ENCODE measurements at places on chromosomes 5 and 9.

DNA sequence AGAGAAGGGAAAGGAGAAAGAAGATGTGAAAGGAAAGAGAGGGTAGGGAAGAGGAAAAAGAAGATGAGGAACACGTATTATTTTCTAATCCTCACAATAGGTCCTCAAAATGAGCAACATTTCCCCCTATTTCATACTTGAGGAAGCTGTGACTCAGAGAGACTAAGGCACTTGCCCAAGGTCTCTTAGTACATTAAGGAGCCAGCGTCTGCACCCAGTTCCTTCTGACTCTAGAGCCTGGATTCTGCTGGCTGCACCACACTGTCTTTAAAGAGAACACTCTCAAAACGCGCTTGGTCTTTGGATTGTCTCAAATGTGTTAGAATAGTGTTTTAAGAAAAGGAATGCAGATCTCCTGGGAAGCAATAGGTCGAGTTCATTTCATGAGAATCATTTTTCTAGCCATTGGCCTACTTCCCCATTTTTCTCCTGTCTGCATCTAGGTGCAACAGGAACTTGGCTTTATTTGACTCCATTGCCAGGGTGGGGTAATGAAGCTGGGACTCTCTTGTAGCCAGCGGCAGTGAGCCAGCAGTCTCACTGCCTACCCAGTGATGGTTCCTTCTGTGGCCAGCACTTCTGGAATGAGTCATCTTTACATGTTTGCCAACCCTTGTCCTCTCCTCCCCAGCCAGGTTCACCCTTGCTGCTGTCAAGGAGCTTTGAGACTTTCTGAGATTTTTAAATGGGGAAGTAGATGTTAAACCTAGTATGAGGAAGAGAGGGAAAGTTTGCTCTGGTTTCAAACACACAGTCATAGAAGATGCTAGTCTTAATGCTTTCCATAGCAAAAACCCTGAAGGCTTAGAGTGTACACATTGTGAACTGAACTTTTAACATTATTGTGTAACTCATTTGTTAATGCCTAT is 82.7 kb downstream of the DOCK8 start:
- peak; percentile 91 for DNase-seq

DNA sequence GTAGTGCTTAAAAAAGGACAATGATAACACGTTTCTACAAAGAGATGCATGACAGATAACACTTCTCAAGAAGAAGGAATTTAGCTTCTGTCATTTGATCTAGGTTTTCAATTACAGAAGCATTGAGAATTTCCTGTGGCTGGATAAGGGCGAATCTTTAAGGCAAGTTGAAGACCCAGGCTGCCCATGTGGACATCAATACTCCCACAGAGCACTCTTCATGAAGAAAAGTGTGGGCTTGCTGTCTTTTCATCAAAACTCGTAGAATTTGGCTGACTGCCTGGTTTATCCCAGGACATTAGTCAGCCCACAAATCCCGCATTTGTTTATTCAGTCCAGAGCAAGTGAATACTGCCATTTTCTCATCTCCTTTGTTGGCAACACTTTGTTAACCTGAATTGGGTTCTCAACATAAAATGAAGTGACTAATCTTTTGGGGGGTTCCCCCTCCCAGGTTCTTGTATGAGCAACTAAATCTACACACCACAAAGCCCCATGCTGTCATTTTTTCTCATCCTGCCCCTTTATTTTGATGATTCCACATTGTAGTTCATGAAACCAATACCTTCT is 43.4 kb upstream of the CDKN2B start:
- peak; percentile 14 for DNase-seq

DNA sequence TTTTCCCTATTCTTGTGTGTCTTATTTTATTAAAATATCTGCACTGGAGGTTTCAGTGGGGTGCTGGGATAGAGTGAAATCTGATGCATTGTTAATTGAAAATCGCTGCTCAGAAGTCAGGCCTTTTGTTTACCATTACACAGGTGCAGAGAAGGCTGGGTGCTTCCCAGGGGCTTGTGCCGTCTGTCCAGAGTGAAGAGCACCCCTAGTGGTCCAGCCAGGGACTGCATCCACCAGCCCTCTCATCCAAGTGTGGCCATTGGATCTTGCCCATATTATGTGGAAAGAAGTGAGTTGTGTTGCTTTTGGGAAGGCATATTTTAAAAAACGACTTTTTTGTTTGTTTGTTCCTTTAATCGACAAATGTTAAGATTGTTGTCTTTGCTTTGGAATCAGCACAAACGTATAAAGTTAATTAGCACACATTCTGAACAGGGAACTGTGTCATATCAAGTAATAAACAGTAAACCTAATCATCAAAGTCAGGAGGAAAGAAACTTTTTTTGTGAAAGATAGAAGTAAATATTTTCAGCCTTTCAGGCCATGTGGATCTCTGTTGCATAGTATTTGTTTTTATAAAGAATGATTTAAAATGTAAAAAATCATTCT is 315.6 kb downstream of the MTRR start:
- peak; percentile 37 for DNase-seq

GRCh38 chr5:65034029-65034812 is 265.5 kb downstream of the CWC27 start:
- no peak for DNase-seq

DNA sequence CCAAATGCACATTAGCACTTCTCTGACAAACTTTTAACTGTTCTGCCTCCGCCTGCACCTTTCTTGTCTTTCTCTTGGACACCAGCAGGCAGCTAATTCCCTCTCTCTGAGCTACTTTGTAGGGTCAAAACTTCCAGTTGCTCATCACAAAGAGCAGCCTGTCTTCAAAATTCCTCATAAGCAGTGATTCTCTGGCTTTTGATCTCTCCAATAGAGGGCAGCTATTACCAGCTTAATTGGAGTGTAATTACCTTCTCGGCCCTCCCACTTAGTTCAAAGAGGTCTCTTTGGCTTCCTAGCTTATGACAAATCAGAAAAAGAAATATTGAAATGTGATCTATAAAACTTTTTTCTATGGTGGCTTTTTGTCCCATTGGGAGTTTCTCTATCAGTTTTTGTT is 43.6 kb upstream of the RAD23B start:
- DNase-seq: peak; percentile 8

GRCh38 chr5:154566146-154566680 is 88.2 kb upstream of the HAND1 start:
- no peak for DNase-seq

GRCh38 chr5:87912419-87912818 is 356.2 kb downstream of the TMEM161B start:
- DNase-seq: no peak

GRCh38 chr5:74206579-74207550 is 433.7 kb downstream of the ENC1 start:
- no peak for DNase-seq

DNA sequence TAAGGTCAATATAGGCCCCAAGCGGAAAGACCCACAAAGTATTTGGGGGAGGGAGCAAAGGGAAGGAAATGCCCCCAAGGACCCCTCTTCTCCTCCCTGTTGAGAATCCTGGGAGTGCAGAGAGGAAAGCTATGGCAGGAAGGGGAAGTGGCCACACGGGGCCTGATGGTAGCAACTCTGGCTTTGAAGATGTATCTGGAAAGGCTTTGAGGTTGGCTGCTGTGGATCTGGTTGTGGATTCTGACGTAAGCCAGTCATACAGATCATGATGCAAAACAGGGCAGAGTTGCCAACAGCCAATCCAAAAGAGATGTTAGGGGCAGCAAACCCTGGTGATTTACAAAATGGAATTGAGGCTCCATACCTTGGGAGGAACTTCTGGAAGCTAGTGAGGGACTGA is 108.8 kb downstream of the PRKACG start:
- no peak for DNase-seq

DNA sequence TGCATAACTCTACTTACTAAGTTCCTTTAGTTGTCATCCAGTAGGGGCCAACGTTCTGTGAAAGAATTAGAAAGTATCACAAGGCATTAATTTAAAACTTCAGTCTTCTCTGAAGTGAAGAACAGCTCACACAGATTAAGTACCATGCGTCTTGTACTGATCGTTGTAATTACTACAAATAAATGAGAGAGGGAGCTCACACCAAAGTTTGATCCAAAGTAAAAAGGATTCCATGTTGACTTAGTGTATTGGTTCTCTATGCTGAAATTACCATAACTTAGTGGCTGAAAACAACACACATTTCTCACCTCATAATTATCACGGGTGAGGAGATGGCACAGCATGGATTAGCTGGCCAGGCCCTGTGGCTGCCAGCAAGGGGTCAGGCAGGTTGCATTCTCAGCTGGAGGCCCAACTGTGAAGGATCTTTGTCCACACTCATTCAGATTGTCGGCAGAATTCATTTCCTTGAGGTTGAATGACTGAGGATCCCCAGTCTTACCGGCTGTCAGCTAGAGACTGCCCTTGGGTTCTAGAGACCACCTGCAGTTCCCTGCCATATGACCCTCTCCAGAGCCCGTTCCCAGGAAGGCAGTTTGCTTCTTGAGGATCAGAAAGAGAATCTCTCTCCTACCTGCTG is 169.1 kb downstream of the YTHDC2 start:
- no peak for DNase-seq

DNA sequence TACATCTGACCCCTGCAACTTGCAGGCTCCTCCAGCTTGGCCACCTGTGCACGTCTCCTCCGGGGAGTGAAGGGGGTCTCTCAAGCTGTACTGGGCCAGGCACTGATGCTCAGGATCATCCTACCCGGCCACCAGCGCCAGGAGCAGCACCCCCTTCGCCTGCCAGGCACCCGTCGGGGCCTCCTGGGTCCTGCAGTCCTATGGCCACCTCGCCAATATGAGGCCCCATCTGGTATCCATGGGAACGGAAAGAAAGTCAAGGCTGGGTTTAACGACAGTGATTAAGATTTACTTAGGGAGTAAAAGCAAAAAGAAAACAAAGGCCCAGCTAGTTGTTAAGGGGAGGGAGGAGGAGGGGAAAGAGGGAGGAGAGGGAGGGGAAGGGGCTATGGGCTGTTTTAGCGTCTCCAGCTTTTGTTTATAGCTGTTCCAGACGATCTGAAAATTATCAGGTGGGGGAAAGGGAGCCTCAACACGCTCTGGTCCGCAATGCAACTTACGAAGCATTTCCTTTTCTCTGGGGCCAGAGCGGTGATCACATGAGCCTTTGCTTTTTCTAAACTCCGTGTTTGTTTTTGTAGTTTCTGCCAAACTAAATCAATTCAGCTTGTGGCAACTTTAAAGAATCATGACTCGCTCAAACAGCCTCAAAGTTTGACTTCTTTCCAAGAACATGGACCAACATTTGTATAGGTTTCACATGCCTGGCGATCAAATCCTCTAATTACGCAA is 132.4 kb downstream of the ROR2 start:
- no peak for DNase-seq

DNA sequence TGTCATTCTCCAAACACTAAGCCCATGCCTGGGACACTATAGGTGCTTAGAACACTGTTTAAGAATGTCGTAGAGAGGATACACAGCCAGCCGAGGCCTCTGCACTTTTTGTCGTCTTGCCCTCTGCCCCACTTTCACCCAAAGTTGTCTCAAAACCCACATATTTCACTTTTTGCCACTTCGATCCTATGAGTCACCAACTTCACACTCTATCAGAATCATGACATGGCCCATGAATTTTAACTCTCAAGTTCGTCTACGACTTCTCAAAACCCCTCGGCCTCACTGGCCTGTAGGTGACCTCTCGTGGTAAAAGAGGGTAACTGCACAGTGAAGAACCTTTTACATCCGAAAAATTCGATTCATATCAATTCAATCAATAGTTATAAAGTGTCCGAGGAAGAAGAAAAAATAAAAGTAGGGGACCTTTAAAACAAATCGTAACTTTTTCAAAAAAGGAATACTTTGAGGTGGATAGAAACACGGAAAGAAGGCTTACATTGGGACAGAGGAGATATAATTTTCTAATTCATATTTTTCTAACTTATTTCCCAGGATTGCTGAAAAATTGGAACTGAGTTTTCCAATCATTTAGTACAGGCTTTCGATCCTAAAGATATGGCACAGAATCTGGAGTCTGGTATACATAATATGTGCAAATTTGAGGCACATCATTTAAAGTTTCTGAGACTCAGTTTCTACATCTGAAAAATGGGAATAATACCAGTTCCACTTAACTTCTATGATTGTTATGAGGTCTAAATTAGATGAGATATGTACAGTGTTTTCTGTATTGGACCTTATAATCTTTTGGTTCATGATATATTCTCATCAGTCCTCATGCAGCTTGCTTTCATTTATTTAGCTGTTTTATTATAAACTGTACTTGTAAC is 122.6 kb downstream of the APBA1 start:
- peak; percentile 44 for DNase-seq

- DNase-seq: no peak
Measured at GRCh38 chr9:134474055-134474370, 147.8 kb downstream of the RXRA start.

- no peak for DNase-seq
Measured at GRCh38 chr5:132768485-132768868, 8.6 kb downstream of the SEPTIN8 start.

GRCh38 chr5:102755686-102756371 is 724 bp downstream of the PAM start:
- DNase-seq: peak; percentile 92

DNA sequence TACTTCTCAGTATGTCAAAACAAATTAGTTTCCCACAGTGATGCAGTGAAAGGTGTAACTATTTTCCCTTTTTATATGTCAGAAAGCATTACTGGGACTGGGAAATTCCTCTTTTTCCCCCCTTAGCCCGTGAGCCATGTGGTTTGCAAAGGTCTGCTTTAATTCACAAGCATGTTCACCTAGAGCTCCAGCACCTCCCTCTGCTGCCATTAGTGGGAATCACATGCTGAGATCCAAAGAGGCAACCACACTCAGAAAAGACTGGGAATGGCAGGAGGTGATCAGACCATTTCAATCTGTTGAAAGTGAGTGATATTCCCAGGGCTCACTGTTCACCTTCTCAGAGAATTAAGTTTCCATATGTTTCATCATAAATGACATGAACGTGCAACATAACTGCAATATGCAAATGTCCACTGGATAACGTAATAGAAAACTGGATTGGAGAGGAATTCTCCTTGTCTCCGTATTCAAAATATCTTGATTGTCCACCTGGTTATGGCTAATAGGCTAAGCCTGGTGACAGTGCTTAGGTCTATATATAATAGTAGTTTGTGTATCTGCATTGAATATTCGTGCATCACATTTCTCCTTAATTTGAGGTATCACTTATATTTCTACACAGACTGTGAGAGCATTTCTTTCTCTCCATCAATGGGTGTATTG is 703.5 kb upstream of the WWC1 start:
- DNase-seq: no peak

DNA sequence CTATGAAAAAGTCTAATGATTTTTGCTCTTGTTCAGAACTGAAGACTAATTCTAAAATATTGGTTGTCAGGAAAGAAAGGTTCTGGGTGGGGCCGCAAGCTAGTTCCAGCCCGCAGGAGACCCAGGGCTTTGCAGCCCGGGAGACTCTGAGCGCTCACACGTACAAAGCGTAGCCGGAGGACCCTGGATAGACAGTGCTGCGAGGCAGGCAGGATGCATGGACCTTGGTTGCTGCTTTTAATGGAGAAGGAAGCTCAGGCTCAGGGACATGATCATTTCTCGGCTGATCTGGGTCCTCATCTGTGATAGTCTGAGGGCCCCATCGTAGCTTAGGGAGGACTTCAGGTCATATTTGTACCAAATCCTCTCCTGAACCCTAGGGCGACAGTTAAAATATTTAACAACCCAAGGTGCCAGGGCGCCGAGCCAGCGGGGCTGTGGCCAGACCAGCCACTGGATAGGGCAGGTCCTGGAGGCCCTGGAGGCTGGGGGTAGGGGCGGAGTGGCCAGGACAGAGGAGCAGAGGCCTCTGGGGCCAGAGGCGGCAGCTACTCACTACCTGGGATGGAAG is 70.1 kb upstream of the UNC5A start:
- no peak for DNase-seq

All from suppressor macrophage treated with lipopolysaccharide for 4 hours (primary cell).